C1 segment of cervical spinal cord (tissue), 14 donors: ENCODE measurements at places on chromosomes 2 and 18.

GRCh38 chr2:16216558-16216945 is 276.2 kb downstream of the MYCN start:
- no peak for DNase-seq

DNA sequence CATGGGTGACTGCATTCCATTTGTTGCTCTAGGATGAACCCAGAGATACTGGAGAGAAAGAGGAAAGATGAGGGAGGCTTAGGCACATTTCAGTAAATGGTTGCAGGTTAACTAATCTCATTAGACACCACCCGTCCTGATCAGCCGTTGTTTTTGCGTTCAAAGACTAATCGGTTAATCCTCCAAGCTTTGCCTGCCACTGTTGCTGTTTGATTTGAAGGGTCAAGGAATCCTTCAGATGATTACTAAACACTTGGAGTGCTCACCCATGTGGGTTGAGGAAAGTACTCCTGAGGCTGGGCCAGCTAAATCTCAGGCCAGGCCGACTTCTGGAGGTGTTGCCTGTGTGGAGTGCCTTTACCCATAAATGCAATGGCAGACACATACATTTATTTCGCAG is 8.6 kb downstream of the SH3RF3 start:
- DNase-seq: no peak

DNA sequence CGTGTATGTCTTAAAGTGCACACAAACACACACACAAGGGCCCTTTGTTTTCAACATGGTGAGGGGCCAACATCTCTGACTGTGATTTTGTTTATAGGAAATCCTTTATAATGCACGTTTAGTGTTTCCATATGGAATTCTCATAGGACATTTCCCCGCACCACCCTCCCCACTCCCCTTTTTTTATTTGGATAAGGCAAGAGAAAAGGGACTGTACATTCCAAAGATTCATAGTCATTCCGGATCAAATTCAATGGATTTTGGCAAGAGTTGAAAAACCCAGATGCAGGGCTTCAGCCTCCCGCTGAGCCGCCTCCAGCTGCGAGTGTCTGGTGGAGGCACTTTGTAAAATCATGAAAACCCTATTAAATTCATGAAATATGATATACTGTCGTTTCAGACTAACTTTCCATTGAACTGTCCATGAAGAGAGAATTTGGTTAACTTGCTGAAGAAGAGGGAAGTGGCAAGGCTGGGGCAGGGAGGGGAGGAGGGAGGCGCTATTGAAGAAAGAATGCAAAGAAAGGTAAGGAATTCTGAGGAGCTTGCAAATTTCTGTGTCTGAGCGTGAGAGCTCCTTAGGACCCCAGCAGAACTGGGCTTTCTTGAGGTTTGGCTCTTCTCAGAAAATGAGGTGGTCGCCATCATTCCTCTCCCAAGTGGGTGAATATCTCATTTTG is 25.8 kb upstream of the SLC14A2 start:
- DNase-seq: no peak

DNA sequence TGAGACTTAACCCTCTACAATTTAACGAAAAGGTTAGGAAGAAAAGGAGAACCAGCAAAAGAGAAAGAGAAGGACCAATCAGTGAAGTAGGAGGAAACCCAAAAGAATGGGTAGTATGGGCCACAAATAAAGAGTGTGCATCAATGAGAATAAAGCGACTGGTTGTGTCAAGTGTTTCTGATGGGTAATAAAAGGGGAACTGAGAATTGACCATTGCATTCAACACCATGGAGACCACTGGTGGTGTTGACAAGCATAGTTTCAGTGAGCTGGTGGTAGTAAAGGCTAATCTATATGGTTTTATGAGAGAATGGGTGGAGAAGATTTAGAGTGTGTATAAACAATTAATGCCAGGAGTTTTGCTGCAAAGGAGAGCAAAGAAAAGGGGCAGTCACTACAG is 75.4 kb downstream of the CSRNP3 start:
- no peak for DNase-seq

- no peak for DNase-seq
Observed at GRCh38 chr2:141498561-141498960, 632.3 kb downstream of the LRP1B start.

- no peak for DNase-seq
Observed at GRCh38 chr2:194455358-194455757, 1201.7 kb upstream of the SLC39A10 start.

DNA sequence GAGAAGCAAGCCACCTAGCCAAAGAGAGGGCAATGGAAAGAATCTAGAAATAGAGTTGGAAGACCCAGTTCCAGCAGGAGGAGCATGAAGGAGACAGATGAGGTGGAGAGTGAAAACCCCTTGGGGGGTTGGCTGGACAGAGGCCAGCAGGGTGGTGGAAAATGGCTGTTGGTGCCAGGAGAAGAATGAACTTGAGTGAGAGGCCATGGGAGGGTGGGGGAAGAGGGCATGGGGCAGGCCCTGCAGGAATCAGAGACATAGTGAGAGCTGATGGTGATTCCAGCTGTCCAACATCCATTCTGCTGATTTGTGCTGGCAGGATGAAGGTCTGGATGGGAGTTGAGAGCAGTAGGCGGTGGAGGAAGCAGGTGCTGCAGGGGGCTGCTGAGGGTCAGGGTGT is 108.0 kb upstream of the TNP1 start:
- DNase-seq: no peak

GRCh38 chr2:74691929-74692328 is 37.9 kb downstream of the SEMA4F start:
- no peak for DNase-seq

DNA sequence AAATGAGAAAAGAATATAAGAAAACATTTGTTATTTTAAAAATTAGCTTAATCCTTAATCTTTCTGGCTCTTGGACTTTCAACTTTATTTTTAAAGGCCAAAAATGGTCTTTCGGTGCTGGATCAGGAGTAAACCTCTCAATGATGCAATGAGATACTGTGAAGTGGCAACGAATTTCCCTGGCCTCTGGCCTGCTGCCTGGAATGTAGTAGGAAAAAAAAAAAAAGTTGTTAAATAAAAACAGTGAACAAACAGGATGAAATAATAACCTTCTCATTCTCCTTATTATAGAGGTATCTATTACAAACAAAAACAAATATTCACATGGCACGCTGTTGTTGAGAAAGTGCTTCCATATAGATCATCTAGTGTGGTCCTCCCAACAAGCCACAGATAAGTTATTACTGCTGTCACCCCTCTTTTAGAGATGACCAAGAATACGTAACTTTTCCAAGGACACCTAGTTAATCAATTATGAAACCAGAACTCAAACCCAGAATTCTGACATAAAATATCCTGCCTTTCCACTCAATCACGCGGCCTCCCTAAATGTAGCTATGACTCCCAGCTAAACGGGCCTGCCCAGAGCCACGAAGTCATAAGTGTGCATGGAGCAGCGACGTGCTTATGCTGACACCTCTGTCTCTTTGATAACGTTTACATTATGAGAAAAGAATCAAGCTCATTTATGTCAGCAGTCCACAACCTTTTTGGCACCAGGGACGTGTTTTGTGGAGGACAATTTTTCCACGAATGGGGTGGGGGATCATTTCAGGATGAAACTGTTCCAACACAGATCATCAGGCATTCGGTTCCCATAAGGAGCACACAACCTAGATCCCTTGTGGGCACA is 170.9 kb downstream of the BCL2 start:
- no peak for DNase-seq

DNA sequence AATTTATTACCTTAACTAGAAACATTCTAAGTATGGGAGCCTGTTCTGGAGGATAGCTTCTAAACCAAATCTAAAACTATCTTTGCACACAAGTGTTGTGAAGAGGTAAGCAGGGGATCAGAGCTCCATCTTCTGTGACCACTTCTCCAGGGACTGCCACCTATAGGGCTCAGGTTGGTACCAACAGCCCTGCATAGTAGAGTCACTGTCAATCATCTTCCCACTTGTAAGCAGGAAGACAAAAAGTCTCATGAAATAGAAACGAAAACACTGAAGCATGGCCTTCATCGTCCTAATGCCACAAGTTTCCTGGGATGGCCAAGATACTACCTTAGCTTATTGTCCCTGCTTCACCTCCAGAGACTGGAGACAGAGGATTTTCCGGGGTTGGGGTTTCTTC is 43.8 kb downstream of the KANSL3 start:
- no peak for DNase-seq
